ENCODE measurements at places on chromosomes 11 and 22. TPM values are rescaled to one million over a fixed set of nuclear protein-coding genes. Genes with fewer than 3 reads are reported as not detected.

ARHGAP20 gene
- 1.4 TPM for total RNA-seq

LARGE1 gene
- total RNA-seq: 4.6 TPM

C11orf65 gene
- 1.0 TPM for total RNA-seq

YIF1A gene
- 167 TPM for total RNA-seq

SCGB1A1 gene
- not detected for total RNA-seq

CABP4 gene
- not detected for total RNA-seq

TRIM51 gene
- total RNA-seq: not detected

DERL3 gene
- not detected for total RNA-seq

MRGPRE gene
- total RNA-seq: not detected

DDI1 gene
- total RNA-seq: not detected

ELFN2 gene
- 4.0 TPM for total RNA-seq

RIMBP3B gene
- under 0.01 TPM for total RNA-seq

CD82 gene
- 86.1 TPM for total RNA-seq

RPS6KA4 gene
- 23.2 TPM for total RNA-seq

CLP1 gene
- total RNA-seq: 20.4 TPM

FOLR1 gene
- not detected for total RNA-seq

F2 gene
- total RNA-seq: not detected

SGSM1 gene
- total RNA-seq: not detected

DRICH1 gene
- total RNA-seq: not detected

KCNJ4 gene
- not detected for total RNA-seq

RPS13 gene
- total RNA-seq: 2,003 TPM

CCT8L2 gene
- total RNA-seq: not detected

NCR3LG1 gene
- total RNA-seq: 5.3 TPM

TNNT3 gene
- total RNA-seq: 12.1 TPM

OR51B2 gene
- not detected for total RNA-seq

ZFPL1 gene
- total RNA-seq: 51.3 TPM

MS4A3 gene
- not detected for total RNA-seq

P4HA3 gene
- 95.3 TPM for total RNA-seq

SERHL2 gene
- total RNA-seq: 0.48 TPM

MRGPRD gene
- not detected for total RNA-seq

APLNR gene
- total RNA-seq: 0.65 TPM

OR52L1 gene
- total RNA-seq: not detected

OR9Q1 gene
- total RNA-seq: not detected

TMEM86A gene
- total RNA-seq: 1.2 TPM

MFNG gene
- not detected for total RNA-seq

REXO2 gene
- 231 TPM for total RNA-seq

TTC36 gene
- 1.2 TPM for total RNA-seq

ZBTB16 gene
- total RNA-seq: 7.9 TPM

FZD4 gene
- total RNA-seq: 5.8 TPM

ADM2 gene
- 8.8 TPM for total RNA-seq

SLC22A8 gene
- not detected for total RNA-seq

KCNQ1 gene
- not detected for total RNA-seq

GRAMD1B gene
- total RNA-seq: 0.39 TPM

CDHR5 gene
- total RNA-seq: not detected

C22orf31 gene
- total RNA-seq: not detected

SLC5A4 gene
- total RNA-seq: not detected

AMPD3 gene
- total RNA-seq: 10.2 TPM

C22orf39 gene
- total RNA-seq: 22.2 TPM

OR51B4 gene
- total RNA-seq: not detected

GLYAT gene
- not detected for total RNA-seq

OR52N1 gene
- total RNA-seq: not detected

CCDC86 gene
- total RNA-seq: 31.4 TPM

CHRM1 gene
- not detected for total RNA-seq

CD3E gene
- not detected for total RNA-seq

OMP gene
- not detected for total RNA-seq

CARD10 gene
- total RNA-seq: 15.0 TPM

CRYBB2 gene
- not detected for total RNA-seq

SYCE3 gene
- not detected for total RNA-seq

KCNJ5 gene
- total RNA-seq: not detected

All from epithelial cell of alveolus of lung (primary cell).